Activated naive CD4-positive, alpha-beta T cell treated with anti-CD3 and anti-CD28 coated beads for 36 hours (primary cell): ENCODE measurements at places on chromosomes 2 and 18. TPM values are rescaled to one million over a fixed set of nuclear protein-coding genes. Genes with fewer than 3 reads are reported as not detected.

DNA sequence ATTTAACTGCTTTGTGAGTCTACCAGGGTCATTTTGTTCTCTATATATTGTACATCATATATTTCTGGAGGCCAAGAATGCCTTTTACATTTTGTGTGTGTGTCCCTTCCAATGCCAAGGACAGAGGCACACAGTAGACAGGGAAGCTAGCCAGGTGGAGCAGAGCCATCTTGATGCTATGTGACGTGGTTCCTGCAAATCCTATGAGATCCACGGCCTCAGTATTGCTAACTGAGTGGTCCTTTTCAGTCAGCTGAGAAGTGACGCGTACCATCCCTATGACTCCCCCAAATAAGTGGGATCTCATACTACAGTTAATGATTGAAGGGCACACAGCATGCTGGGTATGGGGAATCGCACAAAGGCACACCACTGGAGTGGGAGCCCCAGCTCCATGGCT is 27.3 kb downstream of the CCDC141 start:
- peaks cover 17% of the 10 kb centered on the region for H3K36me3 ChIP-seq
- no peak overlapping the region for H3K4me3 ChIP-seq
- H3K4me1 ChIP-seq, result peaks cover 36% of the 10 kb centered on the region
- no peak overlapping the region for H3K27ac ChIP-seq
- no peak for DNase-seq

- DNase-seq, result no peak
- H3K4me3 ChIP-seq, result no peak overlapping the region
- no peak overlapping the region for H3K27ac ChIP-seq
- H3K27me3 ChIP-seq, result peaks cover 7% of the 10 kb centered on the region
- peaks cover 6% of the 10 kb centered on the region for H3K4me1 ChIP-seq
Observed at GRCh38 chr2:111659361-111660333, 224.3 kb downstream of the ANAPC1 start.

Gene DLX1
- not detected for total RNA-seq

- H3K4me1 ChIP-seq, result no peaks in the 10 kb centered on the region
- DNase-seq, result no peak
- no peak overlapping the region for H3K27ac ChIP-seq
- H3K27me3 ChIP-seq, result no peaks in the 10 kb centered on the region
- no peaks in the 10 kb centered on the region for H3K36me3 ChIP-seq
Observed at GRCh38 chr2:65558743-65559142, 126.3 kb upstream of the SPRED2 start.

GRCh38 chr18:47287911-47288585 is 36.6 kb upstream of the SKOR2 start:
- H3K27ac ChIP-seq, result no peak overlapping the region
- no peak for DNase-seq
- H3K27me3 ChIP-seq, result peaks cover 31% of the 10 kb centered on the region
- peaks cover 7% of the 10 kb centered on the region for H3K4me1 ChIP-seq

Gene SKA1
- 36.1 TPM for total RNA-seq

Gene NR4A2
- total RNA-seq, result 32.9 TPM

DNA sequence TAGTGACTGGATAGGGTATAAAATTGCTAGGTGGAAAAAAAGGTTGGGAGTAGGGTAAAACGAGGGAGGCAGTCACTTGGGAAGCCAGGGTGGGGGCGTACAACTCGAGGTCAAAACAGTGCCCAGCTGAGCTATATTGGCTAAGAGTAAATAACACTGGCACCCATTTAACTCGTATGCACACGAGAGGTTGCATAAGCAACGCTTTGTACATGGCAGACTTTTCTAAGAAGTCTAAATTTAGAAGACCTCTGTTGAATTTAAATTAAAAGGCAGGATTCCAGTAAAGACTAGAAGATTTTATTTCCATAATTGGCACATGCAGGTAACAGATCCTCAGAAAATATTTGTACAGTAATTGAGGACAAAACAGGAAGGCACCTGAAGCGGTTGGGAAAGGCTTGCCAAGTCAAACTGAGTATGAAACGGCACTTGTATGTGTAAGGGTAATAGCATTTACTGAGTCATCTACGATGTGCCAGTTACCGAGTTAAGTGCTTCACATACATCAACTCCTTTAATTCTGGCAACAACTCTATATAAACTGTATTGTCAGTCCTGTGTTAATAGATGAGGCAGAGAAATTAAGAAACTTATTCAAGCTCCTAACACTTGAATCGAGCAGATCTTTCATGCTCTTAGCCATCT is 1.4 kb upstream of the MALT1 start:
- DNase-seq, result peak; percentile 71
- peaks cover 5% of the 10 kb centered on the region for H3K36me3 ChIP-seq
- H3K27ac ChIP-seq, result peak overlapping the region; percentile 83
- H3K4me3 ChIP-seq, result peak overlapping the region; percentile 76
- peaks cover 62% of the 10 kb centered on the region for H3K4me1 ChIP-seq

- H3K27ac ChIP-seq, result peak overlapping the region; percentile 94
- peaks cover 80% of the 10 kb centered on the region for H3K4me1 ChIP-seq
- no peaks in the 10 kb centered on the region for H3K27me3 ChIP-seq
- DNase-seq, result peak; percentile 53
Observed at GRCh38 chr2:98654699-98655495, 46.5 kb downstream of the UNC50 start.

- no peaks in the 10 kb centered on the region for H3K4me1 ChIP-seq
- no peaks in the 10 kb centered on the region for H3K27me3 ChIP-seq
- no peak overlapping the region for H3K27ac ChIP-seq
- no peaks in the 10 kb centered on the region for H3K36me3 ChIP-seq
- DNase-seq, result no peak
Observed at GRCh38 chr2:200781616-200782015, 30.1 kb upstream of the BZW1 start.

Gene KIAA2012
- not detected for total RNA-seq

GRCh38 chr2:41061356-41061755 is 609.5 kb upstream of the SLC8A1 start:
- H3K27ac ChIP-seq, result no peak overlapping the region
- H3K36me3 ChIP-seq, result no peaks in the 10 kb centered on the region
- H3K27me3 ChIP-seq, result no peaks in the 10 kb centered on the region
- H3K4me3 ChIP-seq, result no peak overlapping the region
- no peak for DNase-seq

Gene IL1F10
- total RNA-seq, result not detected

GRCh38 chr18:75035928-75036327 is 173.0 kb downstream of the PTGR3 start:
- H3K4me3 ChIP-seq, result no peak overlapping the region
- H3K36me3 ChIP-seq, result no peaks in the 10 kb centered on the region
- peaks cover 5% of the 10 kb centered on the region for H3K4me1 ChIP-seq
- no peaks in the 10 kb centered on the region for H3K27me3 ChIP-seq
- DNase-seq, result no peak

- H3K27ac ChIP-seq, result no peak overlapping the region
- no peaks in the 10 kb centered on the region for H3K27me3 ChIP-seq
Observed at GRCh38 chr2:46334389-46335271, 37.4 kb downstream of the EPAS1 start.

Gene TMEM37
- not detected for total RNA-seq

Gene ATOH8
- total RNA-seq, result not detected

- no peak overlapping the region for H3K27ac ChIP-seq
- H3K4me1 ChIP-seq, result peaks cover 79% of the 10 kb centered on the region
- DNase-seq, result no peak
- no peaks in the 10 kb centered on the region for H3K27me3 ChIP-seq
- H3K4me3 ChIP-seq, result no peak overlapping the region
Observed at GRCh38 chr2:112629823-112630222, 15.9 kb upstream of the SLC20A1 start.

Gene PLB1
- 1.6 TPM for total RNA-seq

- DNase-seq, result no peak
- H3K4me1 ChIP-seq, result no peaks in the 10 kb centered on the region
- H3K4me3 ChIP-seq, result no peak overlapping the region
- no peaks in the 10 kb centered on the region for H3K27me3 ChIP-seq
- H3K27ac ChIP-seq, result no peak overlapping the region
Observed at GRCh38 chr18:30860741-30861140, 181.8 kb downstream of the DSC3 start.

DNA sequence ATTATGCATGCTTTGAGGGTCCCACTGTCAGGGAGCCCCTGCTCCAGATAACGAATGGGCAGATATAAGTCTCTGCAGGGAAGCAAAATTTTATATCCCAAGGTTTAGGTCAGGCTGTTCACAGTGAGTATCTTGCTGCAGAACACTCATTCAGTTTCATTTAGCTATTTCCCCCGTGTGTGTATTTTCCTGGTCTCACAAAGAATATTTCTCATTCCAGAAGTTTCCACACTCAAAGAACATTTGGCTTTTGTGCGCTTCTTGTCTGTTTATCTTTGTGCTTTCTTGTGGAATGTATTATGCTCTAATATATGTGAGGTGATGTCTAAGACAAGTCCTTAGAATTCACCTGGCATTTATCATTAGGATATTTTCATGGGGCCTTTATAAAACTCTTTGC is 140.4 kb upstream of the MMADHC start:
- H3K4me1 ChIP-seq, result no peaks in the 10 kb centered on the region
- DNase-seq, result no peak
- no peak overlapping the region for H3K4me3 ChIP-seq
- H3K27me3 ChIP-seq, result peaks cover 6% of the 10 kb centered on the region

DNA sequence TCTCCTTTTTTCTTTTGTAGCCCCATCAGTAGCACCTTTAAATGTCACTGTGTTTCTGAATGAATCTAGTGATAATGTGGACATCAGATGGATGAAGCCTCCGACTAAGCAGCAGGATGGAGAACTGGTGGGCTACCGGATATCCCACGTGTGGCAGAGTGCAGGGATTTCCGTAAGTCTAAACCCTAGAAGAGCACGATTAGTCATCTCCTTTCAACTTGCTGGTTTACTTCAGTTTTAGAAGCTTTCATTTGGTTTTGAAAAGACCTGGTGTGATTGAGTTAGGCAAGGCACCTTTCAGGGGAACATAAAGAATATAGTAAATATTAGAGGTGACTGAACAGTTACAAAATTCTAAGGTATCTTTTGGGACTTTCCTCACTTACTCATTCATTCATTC is 72.2 kb upstream of the TMEM87B start:
- peaks cover 13% of the 10 kb centered on the region for H3K4me1 ChIP-seq
- H3K27ac ChIP-seq, result peak overlapping the region; percentile 26
- H3K36me3 ChIP-seq, result no peaks in the 10 kb centered on the region
- H3K4me3 ChIP-seq, result no peak overlapping the region
- peak; percentile 47 for DNase-seq
- H3K27me3 ChIP-seq, result no peaks in the 10 kb centered on the region

Gene CCL20
- total RNA-seq, result 13.1 TPM

GRCh38 chr18:62603211-62603610 is 80.4 kb downstream of the ZCCHC2 start:
- H3K27ac ChIP-seq, result no peak overlapping the region
- no peak for DNase-seq
- H3K27me3 ChIP-seq, result peaks cover 40% of the 10 kb centered on the region
- H3K4me1 ChIP-seq, result no peaks in the 10 kb centered on the region
- H3K36me3 ChIP-seq, result no peaks in the 10 kb centered on the region

DNA sequence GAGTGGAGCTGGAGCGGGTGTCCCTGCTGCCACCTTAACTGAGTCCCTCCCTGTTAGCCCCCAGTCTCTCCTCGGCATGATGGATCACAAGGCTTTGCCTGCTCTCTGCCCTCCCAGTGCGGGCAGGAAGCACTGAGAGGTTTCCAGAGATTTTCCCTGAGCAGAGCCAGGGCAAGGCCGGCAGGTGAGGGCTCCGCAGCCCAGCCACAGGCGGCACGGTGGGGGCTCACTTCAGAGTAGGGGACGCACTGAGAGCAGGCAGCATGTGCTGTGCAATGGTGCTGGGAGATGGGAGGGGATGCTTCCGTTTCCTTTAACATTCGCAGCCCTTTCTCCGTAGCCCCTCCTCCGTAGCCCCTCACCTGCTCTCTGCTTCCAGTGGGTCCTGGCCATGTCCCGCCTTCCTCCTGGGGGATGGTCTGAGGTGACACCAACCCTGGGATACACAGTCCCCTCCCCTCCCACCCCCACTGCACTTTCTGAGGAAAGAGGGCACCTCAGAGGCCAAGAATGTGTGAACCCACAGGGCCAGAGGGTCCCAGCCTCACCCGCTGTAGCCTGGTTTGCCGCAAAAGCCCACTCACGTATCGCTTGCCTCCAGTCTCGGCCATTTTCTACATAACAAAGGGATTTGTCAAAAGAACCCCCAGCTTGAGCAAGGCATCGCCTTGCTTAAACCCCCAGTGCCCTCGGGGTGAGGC is 10.7 kb downstream of the KCNF1 start:
- no peak for DNase-seq
- no peaks in the 10 kb centered on the region for H3K36me3 ChIP-seq
- H3K27ac ChIP-seq, result no peak overlapping the region
- peaks cover 3% of the 10 kb centered on the region for H3K4me1 ChIP-seq

DNA sequence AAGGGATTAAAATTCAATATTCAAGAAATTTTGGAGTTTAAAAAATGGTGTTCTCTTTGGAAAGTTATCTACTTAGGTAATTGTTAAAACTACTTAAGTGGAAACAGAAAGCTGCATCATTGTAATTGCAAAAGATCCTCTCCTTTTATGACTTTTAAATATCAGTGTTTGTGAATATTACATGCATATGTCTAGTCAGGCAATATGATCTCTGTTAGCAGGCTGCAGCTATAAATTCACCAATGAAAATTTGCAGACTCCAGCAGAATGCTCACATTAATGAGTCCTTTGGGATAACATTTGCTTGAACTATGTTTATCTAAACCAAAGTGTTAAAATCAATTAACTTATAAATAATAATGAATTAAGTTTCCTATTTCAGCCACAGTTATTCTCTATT is 59.2 kb upstream of the CSRNP3 start:
- H3K4me3 ChIP-seq, result no peak overlapping the region
- H3K27me3 ChIP-seq, result peaks cover 10% of the 10 kb centered on the region
- DNase-seq, result no peak
- H3K27ac ChIP-seq, result no peak overlapping the region

DNA sequence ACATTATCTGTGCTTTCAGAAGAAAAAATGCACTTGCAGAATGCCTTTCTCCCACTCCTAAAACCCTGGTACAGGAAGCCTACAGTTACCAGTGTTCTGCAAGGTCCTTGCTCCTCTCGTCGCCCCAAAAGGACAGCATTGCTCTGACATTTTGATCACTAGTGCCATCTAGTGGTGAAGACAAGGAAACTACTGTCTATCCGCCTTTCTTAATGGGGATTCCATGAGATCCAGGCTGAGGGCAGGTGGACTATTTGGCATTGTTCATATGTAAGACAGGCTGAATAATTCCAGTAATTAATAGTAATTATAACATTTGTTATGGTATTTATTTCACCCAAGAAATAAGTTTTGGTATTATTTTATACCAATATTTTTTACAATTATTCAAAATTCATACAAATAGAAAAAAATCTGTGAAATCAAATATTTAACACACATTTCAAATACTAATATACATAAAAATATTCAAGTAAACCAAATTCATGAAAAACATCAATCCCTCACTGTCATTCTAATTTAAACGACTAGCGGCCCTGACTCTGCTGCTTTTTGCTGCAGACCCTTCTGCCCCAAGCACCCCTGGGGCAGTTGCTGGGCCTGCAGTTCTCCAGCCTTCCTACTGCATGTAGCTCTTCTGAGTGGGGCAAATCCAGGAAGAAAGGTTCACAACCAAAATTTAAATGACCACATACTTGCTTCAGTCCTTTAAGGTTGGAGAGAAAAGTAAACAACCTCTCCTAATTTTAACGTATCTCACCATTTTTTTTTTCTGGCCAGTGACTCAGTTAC is 19.0 kb downstream of the TPGS2 start:
- no peaks in the 10 kb centered on the region for H3K27me3 ChIP-seq
- no peak overlapping the region for H3K4me3 ChIP-seq

- no peak for DNase-seq
- no peaks in the 10 kb centered on the region for H3K4me1 ChIP-seq
- H3K36me3 ChIP-seq, result no peaks in the 10 kb centered on the region
Observed at GRCh38 chr2:239040152-239040761, 192.4 kb downstream of the TWIST2 start.
